ENCODE measurements at places on chromosomes 4 and X.

- no peak for DNase-seq
Observed at GRCh38 chr4:170339522-170339921, 249.8 kb upstream of the AADAT start.

DNA sequence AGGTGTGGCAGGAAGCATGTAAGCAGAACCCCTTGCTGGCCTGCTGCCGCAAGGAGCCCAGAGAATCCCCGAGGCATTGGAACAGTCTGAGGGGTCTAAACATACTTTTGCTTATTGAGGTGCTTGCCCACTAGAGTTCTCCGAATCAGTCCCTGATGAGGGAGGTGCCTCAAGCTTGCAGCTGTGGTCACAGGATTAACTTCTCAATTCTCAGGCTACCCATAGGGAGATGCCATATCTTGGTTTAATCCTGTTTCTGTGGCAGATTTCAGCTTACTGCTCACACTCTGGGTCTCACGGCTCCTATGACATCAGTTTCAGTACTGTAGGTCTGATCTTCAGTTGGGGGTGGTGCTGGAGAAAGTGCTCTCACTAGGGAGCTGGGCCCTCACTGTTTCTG is 39.9 kb downstream of the CCNG2 start:
- no peak for DNase-seq

- no peak for DNase-seq
Observed at GRCh38 chrX:13864264-13864663, 47.4 kb upstream of the GPM6B start.

GRCh38 chrX:41381685-41382084 is 47.7 kb downstream of the DDX3X start:
- DNase-seq, result no peak

DNA sequence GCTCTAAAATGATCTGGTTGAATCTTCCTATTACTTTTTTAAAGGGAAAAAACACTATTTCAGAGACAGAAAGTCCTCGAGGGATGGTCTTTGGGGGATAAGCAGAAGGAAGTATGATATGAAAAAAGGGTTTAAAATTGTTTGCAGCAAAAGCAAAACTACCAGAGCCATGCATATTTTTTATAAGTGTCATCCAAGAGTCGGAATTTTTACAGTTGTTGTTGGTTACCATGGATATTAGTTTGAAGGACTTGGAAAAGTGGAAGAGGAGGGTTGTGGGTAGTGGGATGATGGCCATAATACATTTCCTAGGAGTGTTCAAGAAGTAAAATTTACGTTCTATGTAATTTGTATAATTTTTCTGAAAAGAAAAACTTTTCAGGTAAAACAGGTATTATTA is 134.4 kb downstream of the PCDH7 start:
- no peak for DNase-seq

GRCh38 chrX:136639506-136640176 is 8.3 kb upstream of the CD40LG start:
- no peak for DNase-seq

GRCh38 chr4:135325264-135325663 is 1123.7 kb upstream of the PABPC4L start:
- no peak for DNase-seq

- no peak for DNase-seq
Observed at GRCh38 chr4:150145090-150145945, 67.1 kb downstream of the DCLK2 start.

DNA sequence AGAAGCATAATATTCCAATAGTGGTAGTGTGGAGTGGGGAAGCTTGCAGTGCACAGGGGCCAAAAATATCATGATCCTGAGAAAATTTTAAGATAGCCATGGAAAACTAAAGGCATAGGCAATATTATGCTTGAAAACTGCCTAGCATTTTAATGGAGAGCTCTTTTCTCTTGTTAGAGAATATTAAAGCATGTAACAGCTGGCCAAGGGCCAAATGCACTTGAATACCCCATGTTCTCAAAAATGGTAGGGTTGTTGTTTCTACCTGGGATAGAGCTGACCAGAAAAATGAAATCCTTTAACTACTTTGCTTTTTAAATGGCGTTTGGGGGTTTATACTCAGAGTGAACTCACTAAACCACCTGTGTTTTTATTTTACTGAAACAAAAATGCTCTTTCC is 739.6 kb upstream of the SLIT2 start:
- no peak for DNase-seq

DNA sequence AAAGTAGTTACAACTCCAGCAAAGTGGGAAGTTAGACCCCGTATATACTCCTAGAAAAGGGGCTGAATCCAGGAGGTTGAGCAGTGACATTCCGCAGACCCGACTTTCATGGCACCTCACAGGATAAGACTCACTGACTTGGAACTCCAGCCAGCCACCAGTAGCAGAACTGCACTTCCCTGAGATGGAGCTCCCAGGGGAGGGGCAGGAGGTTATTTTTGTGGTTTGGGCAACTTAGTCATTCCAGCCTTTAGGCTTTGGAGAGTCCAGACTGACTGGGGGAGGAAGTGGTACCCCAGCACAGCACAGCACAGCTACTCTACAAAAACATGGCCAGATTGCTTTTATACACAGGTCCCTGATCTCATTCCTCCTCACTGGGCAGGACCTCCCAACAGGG is 319.1 kb downstream of the PCDH19 start:
- no peak for DNase-seq

DNA sequence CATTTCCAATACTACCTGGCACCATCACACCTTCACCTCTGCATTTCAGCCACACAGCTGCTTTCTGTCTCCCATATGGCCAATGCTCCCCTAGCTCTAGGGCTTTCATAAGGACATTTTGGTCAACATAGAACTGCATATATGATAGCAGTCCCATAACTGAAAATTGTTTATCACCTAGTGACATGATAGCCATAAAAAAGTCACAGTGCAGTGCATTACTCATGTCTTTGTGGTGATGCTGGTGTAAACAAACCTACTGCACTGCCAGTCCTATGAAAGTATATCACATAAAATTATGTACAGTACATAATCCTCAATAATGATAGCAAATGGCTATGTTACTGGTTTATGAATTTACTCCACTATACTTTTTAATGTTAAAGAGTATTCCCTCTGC is 221.0 kb downstream of the NAF1 start:
- DNase-seq, result no peak

- no peak for DNase-seq
Observed at GRCh38 chrX:137749246-137749645, 183.3 kb downstream of the ZIC3 start.

DNA sequence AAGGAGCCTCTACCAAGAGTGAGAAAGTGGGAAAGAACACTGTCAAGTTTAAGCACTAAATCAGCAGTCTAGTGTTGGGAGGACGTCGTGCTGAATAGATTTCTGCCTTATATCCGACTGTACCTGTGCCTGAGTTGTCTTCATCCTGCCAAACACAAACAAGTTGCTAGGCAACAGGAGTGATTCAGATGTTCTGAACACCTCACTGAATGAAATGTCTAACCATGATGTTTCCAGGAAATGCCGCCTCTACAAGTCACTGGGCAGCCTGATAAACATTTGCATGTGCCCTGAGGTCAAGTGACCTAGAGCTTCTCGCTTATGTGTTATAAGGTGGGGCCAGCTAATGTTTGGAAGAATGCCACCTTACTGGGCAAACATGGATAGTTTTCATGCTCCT is 37.9 kb downstream of the SGMS2 start:
- DNase-seq, result no peak

- DNase-seq, result no peak
Observed at GRCh38 chr4:168451744-168452390, 28.4 kb downstream of the DDX60L start.

DNA sequence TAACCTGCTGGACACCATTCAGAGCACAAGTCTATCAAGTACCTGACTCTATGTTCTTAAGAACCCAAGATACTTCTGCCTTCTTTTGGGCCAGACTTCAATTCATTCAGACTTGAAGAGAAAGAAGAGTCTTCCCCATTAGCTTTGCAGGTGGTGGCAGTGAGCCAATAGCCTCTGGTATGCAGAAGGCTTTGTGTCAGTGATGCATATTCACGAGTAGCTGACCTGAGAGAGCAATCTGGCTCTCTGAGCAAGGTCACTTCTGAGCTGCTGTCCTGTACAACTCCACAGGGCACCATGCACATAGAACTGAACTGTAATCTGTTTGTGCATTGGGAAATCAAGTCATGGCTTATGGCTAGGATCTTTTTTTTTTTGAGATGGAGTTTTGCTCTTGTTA is 39.9 kb upstream of the SPINK2 start:
- DNase-seq, result no peak

DNA sequence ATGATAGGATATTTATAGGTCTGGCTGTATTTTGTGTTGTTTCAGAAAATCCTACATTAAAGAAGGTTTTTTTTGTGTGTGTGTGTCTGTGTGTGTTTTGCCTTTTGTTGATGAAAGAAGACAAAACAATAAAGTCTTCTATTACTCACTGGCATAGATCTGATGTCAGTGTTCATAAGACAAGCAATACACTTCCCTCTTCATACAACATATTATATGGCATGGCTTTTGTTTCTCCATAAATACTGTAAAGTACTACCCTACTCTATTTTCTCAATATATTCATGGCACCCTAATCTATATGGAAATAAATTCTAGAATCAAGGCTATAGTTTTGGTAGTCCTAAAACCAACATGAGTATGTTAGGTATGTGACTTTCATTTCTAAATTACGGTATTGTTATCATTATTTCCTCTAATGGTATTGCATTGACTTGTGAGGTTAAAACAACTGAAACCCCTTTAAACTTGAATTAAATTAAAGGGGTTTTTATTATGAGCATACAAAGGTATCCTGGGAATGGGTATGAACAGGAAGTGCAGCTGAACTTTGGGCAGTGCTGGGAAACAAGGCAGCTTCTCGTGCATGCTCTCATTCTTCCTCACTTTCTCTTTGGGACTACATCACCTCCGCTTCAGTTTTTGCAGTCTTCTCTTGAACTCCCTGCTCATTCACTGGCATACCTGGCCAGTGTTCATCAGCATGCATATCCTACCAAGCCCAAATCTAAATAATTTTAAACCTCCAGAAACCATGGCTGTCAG is 70.5 kb upstream of the PRSS48 start:
- no peak for DNase-seq

DNA sequence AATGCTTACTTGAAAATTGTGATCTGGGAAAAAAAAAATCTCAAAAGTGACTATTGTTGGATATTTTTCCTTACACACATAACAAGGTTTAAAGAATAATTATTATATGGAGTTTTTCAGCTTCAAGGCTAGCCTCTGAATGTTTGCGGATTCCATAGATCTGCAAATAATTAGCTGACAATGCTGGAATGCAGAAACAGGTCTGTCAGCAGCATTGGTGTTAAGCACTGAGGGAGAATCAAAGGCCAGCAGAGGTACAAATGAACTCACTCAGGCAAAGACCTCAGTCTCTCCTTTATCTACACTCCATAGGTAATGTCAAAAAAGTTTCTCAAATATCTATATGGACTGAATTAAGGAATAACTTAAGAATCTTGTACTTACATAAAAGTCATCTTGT is 35.1 kb downstream of the SMIM31 start:
- DNase-seq, result no peak

GRCh38 chrX:139949703-139950102 is 15.6 kb downstream of the CXorf66 start:
- DNase-seq, result no peak

- no peak for DNase-seq
Observed at GRCh38 chr4:151952137-151952536, 191.3 kb upstream of the GATB start.

GRCh38 chr4:71553605-71554004 is 214.8 kb downstream of the SLC4A4 start:
- DNase-seq, result no peak

DNA sequence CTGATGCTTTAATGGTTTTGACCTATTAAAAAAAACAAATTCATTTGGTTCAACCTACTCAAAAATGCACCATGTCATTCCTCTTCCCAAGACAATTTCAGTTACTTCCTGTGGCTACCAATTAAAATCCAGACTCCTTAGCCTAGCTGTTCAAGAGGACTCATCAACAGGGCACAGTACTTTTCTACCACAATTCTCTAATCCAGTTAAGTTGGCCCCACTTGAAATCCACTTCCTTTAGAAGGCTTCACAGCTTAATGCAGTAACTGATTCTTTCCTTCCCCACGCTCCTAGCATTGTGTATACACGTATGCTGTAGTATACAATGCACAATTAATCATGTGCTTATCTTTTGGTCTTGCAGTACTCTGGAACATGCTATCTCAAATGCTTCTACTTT is 129.8 kb downstream of the UGT8 start:
- DNase-seq, result no peak

DNA sequence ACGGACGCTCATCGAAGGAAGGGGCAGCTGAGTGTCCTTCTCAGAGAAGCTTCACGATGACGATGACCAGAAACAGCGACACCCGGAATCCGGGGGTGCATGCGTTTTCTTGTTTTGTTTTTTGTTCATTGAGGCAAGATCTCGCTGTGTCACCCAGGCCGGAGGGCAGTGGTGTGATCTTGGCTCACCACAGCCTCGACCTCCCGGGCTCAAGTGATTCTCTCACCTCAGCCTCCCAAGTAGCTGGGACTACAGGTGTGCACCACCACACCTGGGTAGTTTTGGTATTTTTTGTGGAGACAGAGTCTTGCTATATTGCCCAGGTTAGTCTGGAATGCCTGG is 19.8 kb downstream of the DGKQ start:
- no peak for DNase-seq

DNA sequence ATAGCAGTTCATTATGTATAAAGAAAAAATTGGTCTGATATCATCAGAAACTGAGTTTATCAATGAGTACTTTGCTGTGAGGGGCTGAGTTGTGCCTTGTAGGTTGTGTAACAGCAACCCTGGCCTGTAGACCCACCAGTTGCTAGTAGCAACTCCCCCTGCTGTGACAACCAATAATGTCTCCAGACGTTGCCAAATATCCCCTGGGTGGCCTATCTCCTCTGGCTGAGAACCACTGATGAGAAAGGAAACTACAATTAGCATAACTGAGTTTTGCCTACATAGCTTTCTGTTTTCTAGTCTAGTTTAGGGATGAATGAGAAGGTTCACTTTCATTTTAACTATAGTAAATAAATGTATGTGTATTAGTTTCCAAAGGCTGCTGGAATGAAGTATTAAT is 234.1 kb downstream of the CPE start:
- no peak for DNase-seq

GRCh38 chrX:103201041-103201440 is 13.9 kb upstream of the BEX4 start:
- no peak for DNase-seq

GRCh38 chrX:125407314-125407713 is 87.6 kb downstream of the TEX13C start:
- no peak for DNase-seq

DNA sequence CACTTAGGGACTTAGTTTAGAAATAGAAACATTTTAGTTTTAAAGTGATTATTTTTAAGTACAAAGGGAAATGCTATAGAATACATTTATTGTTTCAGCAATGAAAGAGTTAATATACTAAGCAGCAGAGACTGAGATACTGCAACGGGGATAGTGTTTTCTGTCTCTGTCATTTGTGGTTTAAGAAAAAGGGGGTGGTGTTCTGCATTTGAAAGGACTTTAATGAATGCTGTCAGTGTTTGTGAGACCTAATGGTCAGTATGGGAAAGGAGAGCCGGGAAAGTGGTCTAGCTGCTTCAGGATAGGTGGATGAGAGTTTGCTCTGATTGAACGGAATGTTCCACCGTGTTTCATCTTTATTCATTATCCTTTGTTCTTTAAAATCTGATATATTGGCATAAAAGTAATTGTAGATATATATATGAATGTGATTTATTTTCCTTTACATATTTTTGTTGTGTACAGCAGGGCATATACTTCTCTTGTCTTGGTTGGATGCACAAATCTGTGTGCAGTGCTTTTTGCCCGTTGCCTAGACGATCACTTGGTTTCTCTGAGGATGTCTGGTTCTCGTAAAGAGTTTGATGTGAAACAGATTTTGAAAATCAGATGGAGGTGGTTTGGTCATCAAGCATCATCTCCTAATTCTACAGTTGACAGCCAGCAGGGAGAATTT is at the start of gene KLHL5:
Gene KLHL5, plus strand, starts transcription at position 139 of the 676 bp plus-strand sequence. Its CDS starts 421 bp downstream, at position 560.
- DNase-seq, result no peak
